Stimulated activated CD4-positive, alpha-beta T cell treated with anti-CD3 and anti-CD28 coated beads, Interleukin-4, amount 100 ng/mL, for 4 hours (primary cell): ENCODE measurements at places on chromosomes 2 and 18.

GRCh38 chr2:171404261-171404660, 29.5 kb downstream of the METTL8 start:
- DNase-seq: no peak

DNA sequence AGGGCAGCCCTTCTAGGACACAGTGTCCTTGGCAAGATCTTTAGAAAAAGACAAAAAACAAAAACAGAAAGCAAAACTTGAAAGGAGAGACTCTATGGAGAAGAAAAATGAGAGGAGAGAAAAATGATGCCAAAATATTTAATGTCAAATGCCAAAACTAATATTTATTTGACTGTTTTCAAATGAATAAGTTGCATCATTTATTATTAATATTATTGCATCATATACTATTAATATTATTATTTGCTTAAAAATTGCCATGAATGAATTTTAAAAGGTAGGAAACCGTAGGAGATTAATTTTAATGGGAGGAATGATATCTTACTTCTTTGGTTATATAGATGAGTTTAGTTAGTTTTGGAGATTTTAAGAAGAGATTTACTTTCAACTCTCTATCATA, 144.3 kb downstream of the DAW1 start:
- no peak for DNase-seq

- DNase-seq: no peak
Observed at GRCh38 chr2:241535871-241536655, 22.5 kb upstream of the BOK start.

DNA sequence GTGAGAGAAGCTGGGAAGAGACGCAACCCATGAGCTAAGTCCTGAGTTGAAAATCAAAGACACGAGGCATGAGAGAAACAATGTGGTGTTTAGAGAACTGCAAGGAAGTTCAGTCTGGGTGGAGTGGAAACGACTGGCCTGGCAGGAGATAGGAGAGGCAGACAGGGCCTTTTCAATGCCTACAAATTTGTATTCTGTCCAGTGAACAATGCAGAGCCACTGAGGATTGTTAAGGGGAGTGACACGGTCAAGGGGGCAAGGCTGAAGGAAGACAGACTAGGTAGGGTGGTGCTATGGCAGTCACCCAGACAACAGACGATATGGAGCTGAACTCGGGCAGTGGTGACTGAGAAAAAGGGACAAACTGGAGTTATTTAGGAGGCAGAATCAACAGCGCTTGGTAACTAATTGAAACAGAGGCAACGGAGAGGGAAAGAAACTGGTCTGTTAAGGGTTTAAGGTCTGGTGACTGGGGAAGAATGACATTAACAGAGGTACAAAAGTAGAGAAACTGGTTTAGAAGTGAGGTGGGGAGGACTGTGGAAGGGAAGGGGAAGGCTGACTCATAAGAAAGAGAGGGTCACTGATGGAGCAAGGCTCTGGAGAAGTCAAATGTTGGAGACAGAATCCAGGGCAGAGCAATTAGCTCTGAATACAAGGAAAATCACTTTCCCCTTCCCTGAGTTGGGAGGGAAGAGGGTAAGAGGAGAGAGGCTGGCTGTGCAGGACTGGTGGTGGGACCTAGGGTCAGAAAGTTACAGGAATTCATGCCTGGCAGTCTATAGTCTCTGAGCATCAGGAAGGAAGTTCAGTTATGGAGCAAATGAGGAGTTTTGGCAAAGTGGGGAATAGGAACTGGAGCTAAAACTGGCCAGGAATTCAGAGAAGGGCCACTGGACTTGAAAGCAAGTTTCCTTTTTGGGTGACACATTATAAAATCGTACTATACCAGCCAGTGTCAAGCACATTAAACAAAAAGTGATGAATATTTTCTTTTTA, 63.4 kb upstream of the CHRNA1 start:
- DNase-seq: no peak

DNA sequence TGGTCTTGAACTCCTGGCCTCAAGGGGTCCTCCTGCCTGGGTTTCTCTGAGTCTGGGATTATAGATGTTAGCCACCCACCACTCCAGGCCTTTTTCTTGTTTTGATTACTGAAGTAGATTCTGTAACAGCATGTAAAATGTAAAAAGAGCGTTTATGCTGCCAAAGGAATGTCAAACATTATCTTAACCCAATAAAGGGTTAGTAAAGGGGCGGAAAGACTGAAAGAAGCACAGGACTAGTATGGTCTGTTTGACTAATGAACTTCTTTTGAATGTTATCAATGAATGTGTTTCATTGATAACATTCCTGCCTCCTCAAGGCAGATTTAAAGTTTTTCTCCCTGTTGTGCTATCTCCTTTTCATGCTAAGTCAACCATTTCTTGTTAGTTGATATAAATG, 29.4 kb downstream of the GPD2 start:
- no peak for DNase-seq

- DNase-seq: no peak
Observed at GRCh38 chr2:4780679-4781078, 911.5 kb upstream of the SOX11 start.

DNA sequence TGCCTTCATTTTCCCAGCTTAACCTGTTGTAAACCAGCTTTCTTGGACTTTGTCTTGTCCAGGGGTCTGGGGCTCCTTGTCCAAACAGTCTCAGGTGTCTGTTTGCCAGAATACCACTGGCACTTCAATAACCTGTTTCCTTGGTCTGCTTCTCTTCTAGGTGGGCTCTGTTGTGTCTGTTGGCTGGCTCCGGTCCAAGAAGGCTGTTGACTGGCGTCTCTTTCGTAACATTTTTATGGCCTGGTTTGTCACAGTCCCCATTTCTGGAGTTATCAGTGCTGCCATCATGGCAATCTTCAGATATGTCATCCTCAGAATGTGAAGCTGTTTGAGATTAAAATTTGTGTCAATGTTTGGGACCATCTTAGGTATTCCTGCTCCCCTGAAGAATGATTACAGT, 17.0 kb downstream of the SLC20A1 start:
- DNase-seq: no peak

DNA sequence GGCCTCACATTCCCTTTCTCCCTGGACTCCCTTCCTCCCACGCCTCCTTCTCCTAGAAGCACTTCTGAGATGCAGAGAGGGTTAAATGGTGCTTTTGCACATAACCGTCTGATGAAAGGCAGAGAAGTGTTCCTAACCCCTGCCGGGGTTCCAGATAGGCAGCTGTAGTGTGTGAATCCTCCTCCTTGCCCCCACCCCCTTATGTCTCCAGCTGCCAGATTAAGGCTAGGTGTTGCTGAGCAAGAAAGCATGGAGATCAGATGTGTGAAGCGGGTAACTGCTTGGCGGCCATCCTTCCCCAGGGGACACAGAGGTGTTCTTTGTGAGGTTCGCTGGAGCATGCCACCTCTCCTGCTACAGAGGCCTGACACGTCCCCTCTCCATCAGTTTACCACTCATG, 88.3 kb downstream of the NRP2 start:
- no peak for DNase-seq

GRCh38 chr2:20190170-20190569, 34.8 kb downstream of the SDC1 start:
- no peak for DNase-seq

GRCh38 chr2:201432038-201432620, 19.1 kb downstream of the TRAK2 start:
- DNase-seq: no peak

DNA sequence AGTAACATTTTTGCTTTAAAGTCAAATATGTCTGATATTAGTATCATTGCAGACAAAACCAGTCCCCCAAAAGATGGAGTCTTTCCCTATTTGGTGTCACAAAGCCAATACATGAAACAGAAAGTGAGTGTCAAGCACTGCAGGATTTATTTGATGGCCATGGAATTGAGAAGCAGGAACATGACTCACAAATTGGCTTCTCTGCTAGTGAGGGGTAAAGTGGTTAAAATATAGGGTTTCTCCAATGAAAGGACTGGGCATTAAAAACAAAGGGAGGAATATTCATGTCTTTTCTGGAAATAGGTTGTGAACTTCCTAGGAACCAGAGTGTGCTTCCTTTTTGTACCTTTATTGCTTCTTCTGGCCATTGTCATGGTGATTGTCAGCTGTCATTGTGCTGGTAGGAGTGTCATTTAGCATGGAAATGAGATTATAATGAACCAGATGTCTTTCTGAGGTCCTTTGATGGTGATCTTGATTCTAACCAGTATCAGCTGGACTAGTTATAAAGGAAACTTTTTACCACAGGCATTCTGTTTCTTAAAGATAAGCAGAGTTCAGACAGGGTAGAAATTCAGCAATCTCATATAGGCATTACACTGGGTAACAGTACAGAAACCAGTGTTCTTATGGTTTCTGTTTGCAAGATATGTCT, 4.1 kb downstream of the REG1B start:
- DNase-seq: no peak

DNA sequence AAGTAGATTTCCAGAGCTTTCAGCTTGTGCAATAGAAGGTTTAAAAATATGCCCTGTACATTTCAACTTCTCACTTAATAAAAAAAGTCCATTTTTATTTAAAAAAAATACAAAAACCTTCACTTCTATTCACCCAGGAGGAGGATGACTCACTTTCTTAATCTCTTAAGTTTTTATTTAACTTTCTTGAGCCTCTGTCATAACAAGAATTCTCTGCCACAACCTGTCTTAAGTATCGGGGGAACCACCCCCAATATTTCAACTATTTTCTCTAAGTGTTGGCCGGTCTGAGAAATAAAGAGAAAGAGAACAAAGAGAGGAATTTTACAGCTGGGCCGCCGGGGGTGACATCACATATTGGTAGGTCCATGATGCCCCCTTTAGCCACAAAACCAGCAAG, 58.4 kb downstream of the LRATD1 start:
- no peak for DNase-seq

DNA sequence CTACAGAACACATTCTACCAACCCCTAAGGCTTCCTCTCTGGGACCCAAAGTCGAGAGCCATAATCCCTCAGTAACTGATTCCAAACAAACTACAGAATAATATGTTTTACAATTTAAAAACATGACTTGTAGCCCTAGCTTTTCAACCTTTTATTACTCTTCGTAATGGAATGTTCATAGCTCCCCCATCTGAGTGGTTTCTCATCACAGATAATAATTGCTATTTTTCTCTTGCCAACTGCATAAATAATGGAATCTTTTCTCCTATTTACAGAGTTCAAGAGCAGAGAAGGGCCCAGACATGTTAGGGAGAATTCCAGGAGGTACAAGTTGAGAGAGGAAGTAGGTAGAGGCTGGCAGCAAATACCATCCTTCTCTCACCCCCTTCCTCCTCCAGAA, 59.9 kb upstream of the CERS6 start:
- no peak for DNase-seq

DNA sequence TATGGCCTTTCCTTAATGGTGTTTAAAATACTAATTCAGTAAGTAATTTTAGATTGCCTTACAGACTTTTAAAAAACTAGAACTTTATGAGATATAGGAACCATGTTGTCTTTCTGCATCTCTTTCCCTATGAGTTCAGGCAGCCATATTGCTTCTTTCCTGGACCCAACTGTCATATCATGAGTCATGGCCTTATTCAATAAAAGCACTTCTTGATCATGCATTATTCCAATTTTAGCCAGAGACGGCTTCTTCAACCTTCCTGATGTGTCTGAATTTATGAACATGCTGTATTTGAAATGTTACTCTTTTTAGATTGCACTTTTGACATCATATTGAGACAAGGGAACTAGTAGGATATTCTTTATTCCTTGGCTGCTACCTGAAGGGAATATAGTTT, 65.4 kb upstream of the MAP3K20 start:
- no peak for DNase-seq
